ENCODE measurements at places on chromosomes 2 and 18.

GRCh38 chr2:54208364-54209240 is 47.4 kb downstream of the TSPYL6 start:
- no peak for DNase-seq

GRCh38 chr2:182980115-182980514 is 58.1 kb downstream of the NCKAP1 start:
- peak; percentile 50 for DNase-seq

GRCh38 chr2:159265171-159265576 is 21.3 kb downstream of the WDSUB1 start:
- no peak for DNase-seq

DNA sequence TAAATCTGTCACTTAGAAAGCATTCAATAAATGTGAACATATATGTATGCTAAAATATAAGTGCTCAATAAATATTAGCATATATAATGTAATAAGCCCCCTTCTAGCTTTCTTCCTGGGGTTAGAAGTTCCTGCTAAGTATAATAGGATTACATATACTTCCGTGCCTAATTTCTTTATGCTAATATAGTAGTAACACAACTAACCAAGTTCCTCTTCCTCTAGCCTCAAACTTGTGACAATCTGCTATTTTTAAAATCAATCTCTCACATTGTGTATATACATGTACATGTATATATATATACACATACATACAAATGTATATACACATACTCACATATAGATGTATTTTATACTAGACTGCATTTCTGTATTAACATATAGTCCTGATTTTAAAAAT is 32.2 kb downstream of the TLK1 start:
- no peak for DNase-seq

DNA sequence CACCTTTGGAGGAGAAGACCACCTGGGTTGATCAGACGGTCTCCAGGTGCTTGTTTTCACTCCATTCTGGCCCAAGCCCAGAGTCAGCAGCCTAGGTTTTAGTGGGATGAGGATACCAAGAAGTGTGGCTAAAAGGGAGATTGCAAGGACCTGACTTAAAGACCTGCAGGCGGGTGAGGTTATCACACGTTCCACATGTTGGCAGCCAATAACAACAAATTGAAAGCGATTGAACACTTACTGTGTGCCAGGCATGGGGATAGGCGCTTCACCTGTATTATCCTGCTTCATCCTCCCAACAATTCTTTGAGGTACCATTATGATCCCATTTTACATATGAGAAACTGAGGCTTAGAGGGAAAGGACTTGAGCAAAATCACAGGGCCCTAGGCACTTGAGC is 5.0 kb downstream of the ARL4C start:
- DNase-seq: no peak

DNA sequence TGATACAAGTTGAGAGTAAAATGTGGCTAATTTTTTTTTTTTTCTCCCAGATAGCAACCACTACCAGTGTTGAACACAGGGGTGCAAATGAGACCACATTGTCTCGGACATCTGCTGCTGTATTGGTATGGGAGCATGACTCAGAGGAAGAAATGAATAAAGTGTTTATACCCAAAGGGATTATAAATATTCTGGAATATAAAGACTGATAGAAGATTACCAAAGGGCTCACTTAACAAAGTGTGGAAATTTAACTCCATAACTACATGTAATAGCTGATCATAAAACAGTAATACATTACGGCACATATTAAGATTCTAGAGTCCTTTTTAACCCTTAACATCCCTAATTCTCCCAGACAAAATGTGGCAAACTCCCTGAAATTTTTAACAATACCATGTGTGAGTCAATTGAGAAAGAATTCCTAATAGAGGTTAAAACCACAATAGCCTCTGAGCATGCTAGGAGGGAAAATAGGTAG is 1023.0 kb upstream of the ACVR2A start:
- DNase-seq: no peak

- peak; percentile 52 for DNase-seq
Measured at GRCh38 chr2:118013221-118013723, 598 bp downstream of the CCDC93 start.

DNA sequence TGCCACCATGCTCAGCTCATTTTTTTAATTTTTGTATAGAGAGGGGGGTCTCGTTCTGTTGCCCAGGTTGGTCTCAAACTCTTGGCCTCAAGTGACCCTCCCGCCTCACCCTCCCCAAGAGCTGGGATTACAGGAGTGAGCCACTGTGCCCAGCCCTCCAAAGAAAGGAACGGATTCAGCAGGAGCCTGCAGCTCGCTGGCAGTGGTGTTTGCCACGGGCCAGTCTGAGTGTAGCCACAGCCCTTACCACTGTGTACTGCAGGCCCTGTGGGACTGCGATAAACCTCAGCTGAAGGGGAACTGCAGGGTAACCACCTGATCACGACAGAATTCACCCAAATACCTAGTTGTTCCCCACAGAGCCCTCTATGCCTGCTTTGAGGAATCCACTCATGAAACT is 6.8 kb downstream of the COPS9 start:
- DNase-seq: no peak

DNA sequence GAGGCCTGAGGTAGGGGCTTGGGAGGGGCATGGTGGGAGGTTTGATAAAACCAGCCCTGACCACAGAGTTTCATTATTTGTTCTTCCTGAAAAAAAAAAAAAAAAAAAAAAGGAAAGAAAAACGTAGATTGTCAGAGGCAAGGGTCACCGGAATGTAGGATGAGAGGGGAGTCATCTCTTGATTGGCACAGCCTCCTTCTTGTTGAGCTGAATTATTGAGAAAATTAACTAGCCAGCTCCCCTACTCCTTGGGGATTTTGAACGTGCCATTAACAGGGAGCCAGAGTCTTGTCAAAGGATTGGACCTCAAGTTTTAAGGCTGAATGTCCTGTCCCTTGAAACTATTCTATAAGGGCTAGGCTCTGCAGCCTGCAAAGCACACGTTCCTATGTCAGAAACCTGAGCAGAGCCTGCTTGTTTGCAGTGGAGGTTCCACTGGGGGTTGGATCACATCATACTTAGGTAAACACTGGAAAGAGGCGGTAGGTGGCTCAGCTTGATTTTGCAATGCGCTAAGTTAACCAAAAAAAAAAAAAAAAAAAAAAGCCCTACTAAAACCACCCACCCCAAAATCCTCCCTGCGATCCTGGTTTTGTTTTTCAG is 2.3 kb downstream of the INHBB start:
- peak; percentile 69 for DNase-seq

DNA sequence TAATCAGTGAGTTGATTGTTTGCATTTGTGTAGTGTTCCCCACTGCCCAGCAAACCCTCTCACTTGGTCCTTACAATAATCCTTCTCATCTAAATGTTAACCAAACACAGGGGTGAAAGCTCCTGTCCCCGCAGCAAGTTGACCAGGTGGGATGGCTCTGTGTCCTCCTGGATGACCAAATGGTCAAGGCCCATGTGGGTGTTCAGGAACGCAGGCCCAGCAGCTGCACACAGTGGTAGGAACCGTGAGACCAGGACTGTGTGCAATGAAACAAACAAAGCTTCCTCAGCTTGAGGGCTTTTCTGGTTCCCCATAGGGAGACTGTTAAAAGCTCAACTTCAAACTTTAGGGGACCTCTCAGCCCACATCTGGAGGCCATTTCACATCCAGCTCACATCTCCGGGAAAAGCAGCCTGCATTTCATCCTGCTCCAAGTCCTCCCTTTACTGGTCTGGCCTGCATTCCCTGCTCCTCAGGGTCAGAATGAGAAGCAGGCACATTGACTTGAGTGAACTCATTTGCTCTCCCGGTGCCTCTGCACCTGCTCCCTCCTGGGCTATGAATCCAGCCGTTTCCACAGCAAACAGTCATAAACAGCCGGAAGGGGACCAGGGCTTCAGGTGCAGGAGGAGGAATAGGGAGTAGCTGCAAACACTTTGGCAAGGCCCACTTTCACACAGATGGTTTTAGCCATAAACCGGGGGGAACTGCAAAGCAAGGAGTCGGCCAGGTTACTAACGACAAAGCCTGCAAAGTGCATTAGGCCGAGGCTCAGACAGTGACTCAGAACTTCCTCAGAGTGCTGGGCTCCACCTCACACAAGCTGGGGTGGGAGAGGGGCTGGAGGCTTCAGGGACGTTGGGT is 144.7 kb downstream of the CAPN13 start:
- peak; percentile 54 for DNase-seq

DNA sequence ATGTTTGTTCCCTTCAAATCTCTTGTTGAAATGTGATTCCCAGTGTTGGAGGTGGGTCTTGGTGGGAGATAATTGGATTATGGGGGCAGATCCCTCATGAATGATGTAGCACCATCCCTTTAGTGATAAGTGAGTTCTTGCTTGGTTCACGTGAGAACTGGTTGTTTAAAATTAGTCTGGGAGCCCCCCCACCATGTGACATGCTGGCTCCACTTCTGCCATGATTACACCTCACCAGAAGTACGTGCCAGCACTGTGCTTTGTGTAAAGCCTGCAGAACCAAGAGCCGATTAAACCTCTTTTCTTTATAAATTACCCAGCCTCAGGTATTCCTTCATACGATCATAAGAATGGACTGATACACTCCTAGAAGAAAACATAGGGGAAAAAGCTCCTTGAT is 10.1 kb downstream of the ABI2 start:
- DNase-seq: no peak

- DNase-seq: no peak
Measured at GRCh38 chr2:195594919-195595694, 61.9 kb upstream of the SLC39A10 start.

DNA sequence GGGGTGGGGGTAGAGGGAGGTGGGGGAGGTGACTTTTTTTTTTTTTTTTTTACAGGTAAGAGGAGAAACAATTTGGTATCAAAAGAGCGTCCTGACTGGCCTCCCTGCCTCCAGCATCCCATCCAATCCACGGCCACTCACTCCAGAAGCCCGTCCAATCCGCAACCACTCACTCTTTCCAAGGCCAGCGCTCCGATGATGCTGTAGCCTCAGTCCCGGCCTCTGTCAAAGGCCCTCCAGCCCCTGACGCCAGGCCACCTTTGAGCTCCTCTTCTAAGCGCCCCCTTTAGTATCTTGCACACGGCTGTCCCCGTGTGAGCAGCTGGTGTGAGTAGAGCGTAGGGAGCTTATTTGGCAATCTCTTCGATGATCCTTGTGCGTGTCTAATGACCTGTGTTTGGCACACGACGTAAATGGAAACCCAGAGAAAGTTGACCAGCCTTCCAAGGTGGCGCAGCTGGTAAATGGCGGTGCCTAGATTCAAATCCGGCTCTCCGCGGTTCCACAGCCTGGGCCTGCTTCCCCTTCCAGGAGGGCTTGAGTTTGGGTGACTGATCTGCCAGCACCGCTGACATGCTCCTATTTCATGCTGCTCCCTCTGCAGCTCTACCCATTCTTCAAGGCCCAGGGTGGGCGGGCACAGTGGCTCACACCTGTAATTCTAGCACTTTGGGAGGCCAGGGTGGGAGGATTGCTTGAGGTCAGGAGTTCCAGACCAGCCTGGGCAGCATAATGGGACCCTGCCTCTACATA is 23.8 kb upstream of the PXDN start:
- DNase-seq: no peak

GRCh38 chr2:200993097-200993496 is 29.6 kb upstream of the ORC2 start:
- DNase-seq: no peak

DNA sequence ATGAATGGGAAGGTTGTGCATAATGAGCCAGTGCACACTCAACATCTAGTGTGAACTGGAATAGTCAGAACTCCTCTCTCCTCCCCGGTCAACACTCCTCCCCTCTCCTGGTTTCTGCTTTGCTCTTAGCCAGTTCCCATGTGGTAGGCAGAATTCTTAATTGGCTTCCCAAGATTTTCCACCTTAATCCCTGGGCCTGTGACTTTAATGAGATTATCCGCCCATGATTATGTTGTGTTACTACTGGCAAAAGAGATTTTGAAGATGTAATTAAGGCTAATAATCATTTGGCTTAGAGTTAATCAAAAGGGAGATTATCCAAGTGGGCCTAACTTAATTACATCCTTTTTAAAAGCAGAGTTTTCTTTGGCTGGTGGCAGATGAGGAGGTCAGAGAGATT is 34.2 kb upstream of the REV1 start:
- no peak for DNase-seq

DNA sequence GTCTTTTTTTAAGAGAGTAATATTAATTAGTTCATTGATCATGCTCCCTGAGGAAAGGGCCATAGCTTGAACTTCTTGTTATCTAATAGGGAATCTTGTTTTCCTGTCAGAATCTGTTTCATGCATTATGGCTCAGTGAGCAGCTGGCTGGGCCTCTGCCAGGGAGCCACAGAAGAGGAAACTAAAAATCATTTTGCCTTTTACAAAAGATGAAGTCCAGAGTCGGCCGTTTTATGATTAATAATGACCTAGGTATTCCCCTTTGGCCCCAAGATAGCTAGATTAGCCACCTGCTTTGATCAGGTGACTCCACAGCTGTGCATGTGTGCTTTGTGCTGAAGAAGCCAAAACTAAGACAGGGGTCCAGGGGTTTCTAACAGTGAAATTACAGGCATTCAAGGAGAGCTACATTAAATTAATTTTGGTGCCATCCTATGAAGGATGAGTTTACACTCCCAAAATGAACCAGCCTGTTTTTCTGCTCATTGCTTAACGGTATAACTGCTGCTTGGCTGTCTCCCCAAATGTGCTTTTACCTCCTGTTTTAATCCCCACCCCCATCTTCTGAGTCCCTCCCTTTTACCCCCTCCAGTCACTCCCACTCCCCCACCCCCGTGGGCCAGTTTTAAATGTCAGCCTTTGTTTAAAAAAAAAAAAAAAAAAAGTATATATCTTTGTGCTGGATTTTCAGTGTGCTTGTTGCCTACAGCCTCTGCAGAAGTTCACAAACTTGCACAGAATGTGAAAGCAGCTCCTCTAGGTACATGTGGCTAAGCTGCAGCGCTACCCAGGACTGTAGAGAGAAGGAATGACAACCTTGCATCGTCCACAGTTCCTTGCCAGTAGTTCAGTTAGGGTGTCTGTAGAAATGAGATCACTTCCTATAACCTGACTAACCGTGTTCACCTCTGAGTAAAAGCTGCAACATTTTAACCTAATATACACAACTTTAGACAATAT is 93.1 kb downstream of the CABLES1 start:
- DNase-seq: no peak

GRCh38 chr2:60094450-60094929 is 459.0 kb downstream of the BCL11A start:
- peak; percentile 25 for DNase-seq

DNA sequence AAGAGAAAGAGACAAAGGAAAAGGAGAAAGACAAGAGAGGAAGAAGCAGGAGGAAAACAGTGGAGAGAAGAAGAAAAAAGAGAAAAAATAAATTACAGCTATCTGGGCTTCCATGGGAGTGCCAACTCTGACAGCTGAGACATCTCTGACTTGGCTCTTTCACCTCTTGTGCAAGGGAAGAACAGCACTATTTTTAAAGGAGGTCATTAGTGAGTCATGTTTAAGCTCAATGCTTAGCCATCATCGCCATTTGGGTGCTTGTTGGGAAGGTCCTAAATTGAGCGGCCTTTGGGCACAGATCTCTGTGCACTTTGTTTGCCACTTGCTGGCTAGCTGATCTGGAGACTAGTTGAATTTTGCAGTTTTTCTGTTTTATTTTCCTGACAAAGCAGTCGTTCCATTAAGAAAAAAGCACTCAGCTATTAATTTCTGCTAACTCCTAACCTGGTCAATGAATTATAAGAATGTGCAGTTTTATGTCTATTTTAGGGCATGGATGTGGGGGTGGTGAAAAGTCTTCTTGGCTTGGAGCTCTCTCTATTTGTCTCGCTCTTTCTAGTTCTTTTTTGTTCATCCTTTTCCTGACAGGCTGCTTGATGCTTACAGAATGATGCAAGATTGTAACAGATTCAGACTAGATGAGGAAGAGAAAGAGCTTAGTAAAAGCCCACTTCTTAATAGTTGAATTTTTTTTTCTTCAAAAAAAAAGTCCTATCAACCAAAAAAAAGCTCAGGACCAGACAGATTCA is 231.5 kb downstream of the SLC8A1 start:
- no peak for DNase-seq
